ENCODE measurements at places on chromosomes 16 and 17. TPM values are rescaled to one million over a fixed set of nuclear protein-coding genes. Genes with fewer than 3 reads are reported as not detected.
A peak's percentile ranks its signal among the peaks of the same experiment; 100 is the strongest.

IL21R gene
- total RNA-seq: not detected

DHRS7C gene
- not detected for total RNA-seq

GRCh38 chr17:72351884-72352346 lies 231.1 kb downstream of the SOX9 start:
- H3K4me1 ChIP-seq: peaks cover 10% of the 10 kb centered on the region
- H3K27me3 ChIP-seq: peaks cover 30% of the 10 kb centered on the region
- H3K27ac ChIP-seq: peak overlapping the region; percentile 50
- no peak overlapping the region for H3K4me3 ChIP-seq
- DNase-seq: no peak

DNA sequence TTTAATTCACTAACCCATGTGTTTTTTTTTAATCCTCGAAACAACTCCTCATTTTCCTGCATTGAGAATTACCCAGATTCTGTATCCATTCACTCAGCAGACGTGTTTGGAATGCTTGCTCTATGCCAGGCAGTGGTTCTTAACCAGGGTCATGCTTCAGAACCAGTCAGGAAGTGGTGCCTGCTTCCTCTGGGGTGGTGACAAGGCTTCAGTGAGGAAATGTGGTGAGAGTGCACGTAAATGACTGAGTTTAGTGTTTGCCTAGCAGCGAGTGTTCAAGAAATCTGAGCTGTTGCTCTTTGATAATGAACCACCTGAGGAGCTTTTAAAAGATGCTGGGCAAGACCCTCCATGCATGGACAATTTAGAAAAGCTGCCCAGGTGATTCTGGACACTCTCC lies 9.9 kb downstream of the ZFP90 start:
- H3K4me1 ChIP-seq: no peaks in the 10 kb centered on the region
- no peak overlapping the region for H3K27ac ChIP-seq
- no peak for DNase-seq

ABCA8 gene
- total RNA-seq: 0.44 TPM

DNA sequence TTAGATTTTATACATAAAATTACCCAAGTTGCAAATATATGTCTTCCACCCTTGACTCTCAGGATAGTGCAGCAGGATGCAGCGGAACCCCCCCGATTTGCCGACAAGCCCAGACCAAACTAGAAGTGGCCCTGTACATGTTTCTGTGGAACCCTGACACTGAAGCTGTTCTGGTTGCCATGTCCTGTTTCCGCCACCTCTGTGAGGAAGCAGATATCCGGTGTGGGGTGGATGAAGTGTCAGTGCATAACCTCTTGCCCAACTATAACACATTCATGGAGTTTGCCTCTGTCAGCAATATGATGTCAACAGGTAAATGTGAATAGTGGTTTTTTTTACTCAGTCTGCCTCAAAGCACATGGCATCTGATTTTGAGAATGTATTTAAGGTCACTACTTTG lies 70.7 kb downstream of the OMG start:
- DNase-seq: no peak
- H3K4me3 ChIP-seq: no peak overlapping the region
- peaks cover 11% of the 10 kb centered on the region for H3K36me3 ChIP-seq
- peaks cover 2% of the 10 kb centered on the region for H3K4me1 ChIP-seq
- no peak overlapping the region for H3K27ac ChIP-seq
- no peaks in the 10 kb centered on the region for H3K27me3 ChIP-seq
